ENCODE measurements at places on chromosomes 6 and 20. TPM values are rescaled to one million over a fixed set of nuclear protein-coding genes. Genes with fewer than 3 reads are reported as not detected.

GRCh38 chr6:45709781-45710220 lies 305.9 kb downstream of the CLIC5 start:
- no peaks in the 10 kb centered on the region for H3K4me1 ChIP-seq
- H3K27me3 ChIP-seq = no peaks in the 10 kb centered on the region
- no peak overlapping the region for H3K27ac ChIP-seq
- no peaks in the 10 kb centered on the region for H3K36me3 ChIP-seq
- H3K4me3 ChIP-seq = no peak overlapping the region

DNA sequence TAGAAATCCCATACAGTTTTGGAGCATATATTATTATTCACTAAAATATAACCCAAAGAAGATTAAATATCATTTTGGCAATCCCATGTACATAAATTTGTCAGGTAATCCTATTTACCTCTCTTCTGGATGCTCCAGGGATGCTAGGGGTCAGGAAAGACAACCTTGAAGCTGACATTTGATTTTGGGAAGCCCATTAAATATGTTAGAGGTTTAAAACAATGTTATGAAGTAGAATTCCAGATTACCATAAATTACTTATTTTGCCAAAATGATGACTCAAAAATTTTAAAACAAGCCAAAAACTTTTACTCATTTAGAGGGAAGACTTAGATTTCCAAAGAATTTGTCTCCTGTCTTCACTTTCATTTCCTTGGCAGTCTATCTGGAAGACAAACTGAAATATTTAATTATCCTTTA lies 9.2 kb upstream of the IL22RA2 start:
- no peaks in the 10 kb centered on the region for H3K27me3 ChIP-seq
- H3K27ac ChIP-seq = no peak overlapping the region
- H3K4me3 ChIP-seq = no peak overlapping the region
- DNase-seq = no peak

GRCh38 chr6:4323322-4323721 lies 187.9 kb upstream of the ECI2 start:
- H3K27ac ChIP-seq = no peak overlapping the region
- no peak for DNase-seq
- no peak overlapping the region for H3K4me3 ChIP-seq
- no peaks in the 10 kb centered on the region for H3K27me3 ChIP-seq

SMOC2 gene
- 84.4 TPM for total RNA-seq

TLDC2 gene
- 0.95 TPM for total RNA-seq

CFAP206 gene
- total RNA-seq = 0.25 TPM

DNA sequence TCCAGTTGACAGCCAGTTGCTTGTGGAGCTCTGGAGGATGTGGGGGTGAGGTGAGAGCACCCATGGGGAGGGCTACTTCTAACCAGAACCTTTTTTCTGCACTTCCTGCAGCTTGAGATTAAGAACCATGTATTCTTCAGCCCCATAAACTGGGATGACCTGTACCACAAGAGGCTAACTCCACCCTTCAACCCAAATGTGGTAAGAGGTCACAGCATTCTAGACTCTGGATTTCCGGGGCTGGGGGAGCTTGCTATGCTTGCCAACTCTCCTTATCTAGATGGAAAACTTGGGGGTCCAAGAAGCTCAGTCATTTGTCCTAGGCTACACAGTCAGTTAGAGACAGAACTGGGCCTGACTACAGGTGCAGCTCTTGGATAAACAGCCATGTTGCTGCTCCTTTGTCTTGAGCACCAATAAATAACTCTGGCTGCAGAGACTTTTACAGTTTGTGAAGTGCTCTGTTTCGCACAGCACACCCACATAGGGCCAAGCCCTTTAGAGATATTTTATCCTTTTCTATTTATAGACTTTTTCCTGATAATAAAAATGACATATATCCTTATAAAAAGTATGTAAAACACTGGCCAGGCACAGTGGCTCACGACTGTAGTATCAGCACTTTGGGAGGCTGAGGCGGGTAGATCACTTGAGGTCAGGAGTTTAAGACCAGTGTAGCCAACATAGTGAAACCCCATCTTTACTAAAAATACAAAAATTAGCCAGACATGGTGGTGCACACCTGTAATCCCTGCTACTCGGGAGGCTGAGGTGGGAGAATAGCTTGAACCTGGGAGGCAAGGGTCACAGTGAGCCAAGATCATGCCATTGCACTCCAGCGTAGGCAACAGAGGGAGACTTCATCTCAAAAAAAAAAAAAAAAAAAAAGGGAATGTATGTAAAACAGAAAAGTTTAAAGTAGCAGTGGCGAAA lies 10.6 kb upstream of the IFT52 start:
- H3K27ac ChIP-seq = no peak overlapping the region
- no peak overlapping the region for H3K4me3 ChIP-seq
- H3K36me3 ChIP-seq = no peaks in the 10 kb centered on the region
- DNase-seq = no peak

MATN4 gene
- not detected for total RNA-seq

AHCY gene
- 109 TPM for total RNA-seq

DNA sequence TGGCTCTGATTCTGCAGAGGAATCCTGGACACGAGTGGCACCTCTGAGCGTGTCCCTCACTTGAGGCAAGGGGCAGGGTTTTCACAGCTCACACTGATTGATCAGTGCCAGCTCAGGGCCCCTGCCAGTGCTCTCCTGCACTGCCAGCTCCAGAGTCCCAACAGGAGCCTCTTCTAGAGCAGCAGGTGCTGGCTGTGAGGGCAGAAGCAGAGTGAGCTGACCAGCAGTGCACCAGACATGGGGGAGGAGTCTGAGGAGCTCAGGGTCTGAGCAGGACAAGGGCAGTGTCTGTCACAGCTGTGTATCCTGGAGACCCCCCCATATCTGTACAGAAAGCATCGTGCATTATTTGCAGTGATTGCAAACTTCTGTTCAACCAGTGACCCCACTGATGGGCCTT lies 31.5 kb upstream of the THBS2 start:
- H3K4me1 ChIP-seq = no peaks in the 10 kb centered on the region
- no peaks in the 10 kb centered on the region for H3K36me3 ChIP-seq
- no peak overlapping the region for H3K4me3 ChIP-seq

DNA sequence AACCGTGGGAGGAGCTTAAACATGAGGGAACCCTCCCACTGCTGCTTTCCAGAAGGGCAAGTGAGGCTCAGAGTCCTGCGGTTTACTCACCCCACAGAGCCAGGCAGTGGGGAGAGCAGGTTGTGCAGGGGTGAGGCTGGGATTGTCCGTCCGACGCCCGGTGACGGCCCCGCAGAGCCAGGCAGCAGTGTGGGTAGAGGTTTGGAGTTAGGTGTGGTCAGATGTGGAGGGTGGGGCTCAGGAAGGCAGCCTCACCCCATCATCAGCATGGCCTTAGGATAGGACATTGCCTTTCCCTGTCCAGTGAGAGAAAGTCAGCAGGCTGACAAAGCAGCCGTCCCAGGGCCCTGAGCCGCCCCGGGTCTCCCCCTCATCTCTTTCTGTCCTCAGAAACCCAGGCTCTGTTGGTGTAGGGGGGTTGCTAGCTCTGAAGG lies 234.6 kb downstream of the DLL1 start:
- H3K27ac ChIP-seq = no peak overlapping the region
- H3K4me3 ChIP-seq = no peak overlapping the region
- no peaks in the 10 kb centered on the region for H3K36me3 ChIP-seq
